ENCODE measurements at places on chromosomes 1 and 21.
A peak's percentile ranks its signal among the peaks of the same experiment; 100 is the strongest.

GRCh38 chr1:202135221-202135721 lies 9.3 kb downstream of the ARL8A start:
- no peak for DNase-seq

- DNase-seq, result peak; percentile 5
These were observed 2.0 kb downstream of the LORICRIN start for GRCh38 chr1:153261281-153262069.

DNA sequence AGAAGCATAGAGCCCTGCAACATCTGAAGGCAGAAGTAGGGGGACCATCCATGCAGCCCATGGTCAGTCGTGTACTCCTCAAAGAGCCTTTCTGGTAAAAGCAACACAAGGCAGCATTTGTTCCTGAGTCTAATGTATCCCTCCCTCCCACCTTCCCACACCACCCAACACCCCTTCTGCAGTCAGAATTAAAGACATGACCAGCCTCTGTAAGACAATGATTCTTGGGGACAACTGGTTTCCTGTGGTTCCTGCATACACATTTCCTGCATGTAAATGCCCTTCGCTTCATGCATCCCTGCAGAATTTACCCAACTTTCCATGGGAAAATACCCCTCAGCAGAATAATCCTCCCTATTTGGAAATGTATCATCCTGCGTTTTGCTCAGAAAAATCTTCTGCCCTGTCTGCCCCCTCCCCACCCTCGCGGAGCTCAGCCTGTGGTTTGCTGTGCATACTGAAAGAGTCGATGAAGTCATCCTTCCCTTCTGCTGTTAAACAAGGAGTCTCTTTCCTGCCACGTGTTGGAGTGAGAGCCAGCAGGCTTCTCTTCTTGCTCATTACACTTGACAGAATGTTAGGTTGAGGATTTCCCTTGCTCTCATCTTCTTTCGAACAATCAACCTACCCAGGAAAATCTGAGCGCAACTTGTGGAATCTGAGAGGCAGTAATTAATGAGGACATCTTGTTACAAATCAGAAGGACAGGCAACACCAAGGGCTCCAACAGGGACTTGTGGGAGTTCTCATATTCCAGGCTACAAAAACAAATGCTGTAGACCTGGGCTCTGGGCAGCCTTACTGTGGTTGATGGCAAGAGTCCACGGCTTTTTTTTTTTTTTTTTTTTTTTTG lies 4.7 kb downstream of the TNN start:
- DNase-seq, result no peak

DNA sequence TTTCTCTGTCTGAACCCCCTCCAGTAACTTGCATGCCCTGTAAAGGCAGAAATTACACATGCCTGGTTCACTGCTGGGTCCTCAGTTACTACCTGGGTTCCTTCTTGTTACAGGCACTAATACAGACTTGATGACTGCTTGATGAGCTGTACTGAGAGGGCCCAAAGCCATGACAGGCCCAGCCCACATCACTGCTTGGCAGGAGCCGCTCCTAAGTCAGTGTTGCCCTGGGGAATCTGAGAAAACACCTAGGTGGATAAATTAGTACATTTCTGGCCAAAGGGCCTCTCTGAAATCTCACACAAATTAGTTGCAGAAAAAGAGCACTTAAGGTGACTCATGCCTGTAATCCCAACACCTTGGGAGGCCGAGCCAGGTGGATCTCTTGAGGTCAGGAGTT lies 37.8 kb upstream of the IRF2BP2 start:
- DNase-seq, result no peak

DNA sequence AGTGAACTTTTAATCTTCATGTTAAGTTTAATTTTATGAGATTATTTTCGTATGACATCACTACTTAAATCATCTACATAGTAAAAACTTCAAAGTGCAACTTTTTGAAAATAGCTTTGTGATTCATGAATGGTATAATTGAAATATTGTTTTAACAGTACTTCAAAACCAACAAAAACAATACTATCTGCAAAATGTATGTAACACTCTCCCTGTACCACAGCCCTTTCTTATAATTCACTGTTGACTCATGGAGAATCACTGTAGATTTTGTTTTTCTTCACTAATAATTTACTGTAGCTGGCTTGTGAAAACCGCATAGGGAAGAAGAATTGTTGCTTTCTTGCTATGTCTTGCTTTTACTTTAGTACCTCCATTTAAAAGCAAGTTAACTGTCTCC lies 301.4 kb upstream of the ADAMTS5 start:
- no peak for DNase-seq

GRCh38 chr1:157004327-157004726 lies 41.2 kb downstream of the ARHGEF11 start:
- DNase-seq, result no peak

- DNase-seq, result no peak
These were observed 3.7 kb upstream of the USP48 start for GRCh38 chr1:21786640-21787039.

GRCh38 chr1:115115521-115116161 lies 26.3 kb upstream of the TSPAN2 start:
- DNase-seq, result no peak

- no peak for DNase-seq
These were observed 134.2 kb downstream of the SYT2 start for GRCh38 chr1:202575918-202576653.

- no peak for DNase-seq
These were observed 151.7 kb upstream of the NR5A2 start for GRCh38 chr1:199875856-199876255.

GRCh38 chr1:225700164-225700821 lies 47.4 kb upstream of the ENAH start:
- no peak for DNase-seq

- no peak for DNase-seq
These were observed 20.5 kb downstream of the MAPKAPK2 start for GRCh38 chr1:206705191-206705590.

GRCh38 chr1:198201956-198202784 lies 45.4 kb downstream of the NEK7 start:
- no peak for DNase-seq

GRCh38 chr1:26410706-26411623 lies at the start of gene LIN28A:
LIN28A (plus strand) TSS chr1:26410817; CDS start chr1:26410892, 75 bp downstream.
- no peak for DNase-seq

DNA sequence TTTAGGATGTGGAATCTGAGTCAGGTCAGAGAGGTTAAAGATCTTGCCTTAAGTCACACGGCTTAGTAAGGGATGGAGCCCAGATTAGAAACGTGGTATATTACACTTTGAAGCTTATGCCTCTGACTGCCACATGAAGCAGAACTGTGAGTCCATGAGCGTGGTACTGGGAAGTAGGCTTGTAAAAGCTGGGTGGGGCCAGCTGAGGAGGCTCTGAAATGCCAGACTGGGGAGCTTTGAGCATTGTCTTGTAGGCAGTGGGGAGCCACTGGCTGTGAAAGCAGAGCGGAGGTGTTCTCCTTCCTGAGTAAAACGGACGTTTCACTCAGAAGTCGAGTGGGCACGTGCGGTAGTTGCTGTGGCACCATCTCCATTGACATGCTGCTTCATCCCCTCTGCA lies 72.6 kb upstream of the USP24 start:
- DNase-seq, result no peak

GRCh38 chr1:202835548-202836072 lies 24.9 kb downstream of the PCAT6 start:
- peak; percentile 4 for DNase-seq

GRCh38 chr1:160124705-160125478 lies 9.3 kb downstream of the ATP1A2 start:
- no peak for DNase-seq

DNA sequence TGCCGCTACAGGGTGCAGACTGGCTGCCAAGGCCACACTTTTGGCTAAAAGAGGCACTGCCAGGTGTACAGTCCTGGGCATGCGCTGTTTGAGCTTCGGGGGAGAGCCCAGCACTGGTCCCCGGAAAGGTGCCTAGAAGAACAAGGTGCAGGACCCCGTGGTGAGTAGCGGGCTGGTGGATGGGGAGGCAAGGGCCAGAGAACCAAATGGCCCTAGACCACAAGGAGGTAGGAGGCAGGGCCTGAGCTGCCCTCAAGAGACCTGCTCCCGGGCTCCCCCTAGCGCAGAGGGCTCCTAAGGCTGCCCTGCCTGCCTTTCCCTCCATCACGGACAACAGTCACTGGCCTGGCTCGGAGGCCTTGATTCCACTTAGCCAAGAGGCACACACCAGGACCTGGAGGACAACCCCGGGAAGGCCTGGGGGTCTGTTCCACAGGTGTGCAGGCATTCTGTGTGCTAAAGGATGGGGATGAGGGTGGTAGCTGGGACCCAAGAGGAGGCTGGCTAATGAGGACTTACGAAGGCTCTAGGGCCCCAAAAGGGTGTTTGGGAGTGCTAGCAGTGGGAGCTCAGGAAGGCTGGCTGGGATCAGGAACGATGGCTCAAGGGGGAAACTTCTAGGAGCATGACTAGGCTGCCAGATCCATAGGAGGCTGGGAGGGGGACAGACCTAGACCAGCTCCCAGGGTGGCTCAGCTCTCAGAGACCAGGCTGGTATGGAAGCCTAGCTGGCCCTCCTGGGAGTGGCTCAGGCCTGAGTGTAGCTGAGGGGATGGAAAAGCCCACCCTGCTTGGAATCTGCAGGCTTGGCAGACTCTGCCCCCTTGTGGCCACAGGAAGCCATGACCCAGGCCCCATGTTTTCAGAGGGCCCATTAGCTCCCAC lies 742 bp downstream of the ARTN start:
- no peak for DNase-seq

DNA sequence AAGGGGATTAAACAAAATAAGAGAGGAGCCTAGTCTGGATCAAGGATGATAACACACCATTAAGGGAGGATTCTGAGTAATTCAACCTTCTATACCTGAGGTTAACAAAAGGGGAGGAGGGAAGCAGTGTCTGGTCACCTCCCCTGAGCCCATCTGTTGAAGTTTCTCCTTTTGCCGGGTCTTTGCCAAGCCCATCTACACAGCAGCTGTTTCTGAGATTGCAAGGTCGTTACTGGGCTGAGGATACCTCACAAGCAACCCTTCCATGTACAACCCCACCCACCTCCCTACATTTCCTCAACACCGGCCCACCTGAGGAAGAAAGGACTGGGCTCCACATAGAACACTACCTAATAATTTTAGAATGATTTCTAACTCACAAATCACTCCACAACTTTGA lies 26.3 kb downstream of the LRRC52 start:
- DNase-seq, result no peak

DNA sequence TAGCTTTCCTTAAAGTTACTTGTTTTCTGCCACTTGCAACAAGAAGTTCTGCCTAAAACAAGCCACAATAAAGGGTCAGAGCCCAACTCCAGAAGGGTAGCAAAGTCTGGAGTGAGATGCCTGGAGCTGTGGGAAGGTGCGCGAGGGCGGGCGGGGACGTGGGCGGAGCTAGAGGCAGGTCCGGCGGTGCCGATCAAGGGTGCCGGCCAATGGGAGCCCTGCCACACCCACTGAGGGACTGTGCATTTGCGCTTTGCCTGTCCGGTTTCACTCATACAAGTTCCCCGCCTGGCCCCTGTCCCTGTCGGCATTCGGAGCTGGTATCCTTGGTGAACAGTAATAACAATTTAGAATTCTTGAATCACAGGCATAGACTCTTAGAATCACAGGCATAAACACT lies 732.4 kb downstream of the MATN1 start:
- no peak for DNase-seq

- no peak for DNase-seq
These were observed 30.5 kb upstream of the ZBTB8A start for GRCh38 chr1:32508761-32509160.

- no peak for DNase-seq
These were observed 466 bp downstream of the VPS26C start for GRCh38 chr21:37266515-37267221.

- DNase-seq, result no peak
These were observed 22.0 kb downstream of the RLF start for GRCh38 chr1:40183055-40183710.

- DNase-seq, result no peak
These were observed 19.4 kb downstream of the CXADR start for GRCh38 chr21:17532292-17532691.

DNA sequence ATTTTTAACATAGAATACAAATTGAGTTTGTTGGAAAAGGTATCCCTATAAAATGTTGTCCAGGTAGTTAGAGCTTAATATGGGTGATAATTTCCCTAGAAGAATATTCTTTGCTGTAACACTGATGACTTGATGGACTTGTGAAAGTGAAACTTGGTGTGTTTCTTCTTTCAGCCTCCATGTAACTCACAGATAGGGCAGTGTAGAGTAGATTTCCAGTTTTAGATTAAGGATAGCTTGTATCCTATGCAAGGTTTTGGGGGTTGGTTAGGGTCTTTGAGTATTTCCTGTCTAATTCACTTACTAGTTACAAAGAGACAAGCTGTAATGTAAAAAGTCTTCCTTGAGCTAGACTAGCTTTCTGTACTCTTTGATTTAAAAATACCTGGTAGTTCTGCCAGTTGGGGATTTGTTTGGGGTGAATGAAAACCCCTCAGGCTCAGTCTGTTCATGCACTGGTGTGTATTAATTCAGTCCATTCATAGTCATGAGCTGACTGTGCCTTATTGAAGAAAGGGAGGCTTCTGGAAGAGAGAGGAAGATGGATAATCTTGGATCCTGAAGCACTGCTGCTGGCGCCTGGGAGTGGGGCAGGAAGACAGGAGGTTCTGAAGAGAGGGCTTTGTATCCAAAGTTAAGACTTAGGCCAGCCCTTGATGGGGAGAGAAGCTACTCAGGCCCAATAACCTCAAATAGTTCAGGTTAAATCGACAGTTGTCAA lies 83.6 kb downstream of the CAMTA1 start:
- DNase-seq, result no peak

DNA sequence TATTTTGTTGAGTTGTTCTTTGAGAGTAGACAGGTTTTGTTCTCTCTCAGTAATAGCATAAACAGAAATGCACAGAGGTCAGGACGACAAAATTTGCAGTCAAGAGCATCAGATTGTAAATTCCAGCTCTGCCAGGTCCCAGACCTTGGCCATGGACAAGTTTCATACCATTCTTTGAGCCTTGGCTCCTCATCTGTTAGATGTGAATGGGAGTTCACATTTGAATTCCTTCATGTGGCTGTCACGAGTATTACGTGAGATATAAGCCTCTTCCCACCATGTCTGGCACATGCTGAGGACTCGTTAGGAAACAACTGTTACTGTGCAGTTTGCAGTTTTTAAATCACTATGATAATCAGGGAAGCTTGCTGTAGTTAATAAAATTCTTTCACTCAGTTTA lies 93.2 kb upstream of the KCTD3 start:
- DNase-seq, result no peak

- DNase-seq, result no peak
These were observed 31.7 kb downstream of the IFNGR2 start for GRCh38 chr21:33434770-33435360.

GRCh38 chr1:195082183-195082582 lies 1526.1 kb downstream of the KCNT2 start:
- no peak for DNase-seq

Measured in stimulated activated CD8-positive, alpha-beta memory T cell treated with anti-CD3 and anti-CD28 coated beads, Interleukin-15, amount 100 ng/mL, for 4 hours (primary cell).